ENCODE measurements at places on chromosomes 1 and 21.
A peak's percentile ranks its signal among the peaks of the same experiment; 100 is the strongest.

DNA sequence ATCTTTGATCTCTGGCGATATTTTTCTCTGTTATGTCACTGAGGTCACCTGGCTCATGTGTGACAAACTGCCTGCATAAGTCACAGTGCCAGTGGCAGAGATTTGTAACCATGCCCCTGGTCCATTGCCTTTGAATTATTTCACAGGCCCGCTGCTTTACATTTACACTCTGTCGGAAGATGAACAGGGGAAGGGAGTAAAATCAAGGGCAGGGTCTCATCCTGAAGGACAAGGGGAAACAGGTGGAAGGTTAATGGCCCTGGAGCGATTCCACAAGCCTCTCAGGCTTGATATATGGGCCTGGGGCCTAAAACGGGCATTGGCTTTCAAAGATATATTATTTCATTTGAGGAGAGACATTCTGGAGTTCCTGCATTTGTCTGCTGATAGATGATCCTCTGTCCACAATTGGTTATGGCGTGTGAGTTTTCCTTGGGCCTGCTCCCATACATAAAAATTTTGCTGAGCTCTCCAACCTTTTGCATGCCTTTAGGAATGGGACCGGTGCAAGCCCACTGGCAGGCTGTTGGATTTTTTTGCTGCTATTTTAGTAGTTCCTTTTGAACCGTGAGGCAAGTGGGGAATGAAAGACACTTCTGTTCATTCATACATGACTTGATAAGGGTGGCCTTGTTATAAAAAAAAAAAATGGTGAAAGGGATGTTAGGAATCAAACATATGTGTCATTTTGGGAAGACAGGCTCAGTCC is 51.9 kb downstream of the NR5A2 start:
- no peak for DNase-seq

DNA sequence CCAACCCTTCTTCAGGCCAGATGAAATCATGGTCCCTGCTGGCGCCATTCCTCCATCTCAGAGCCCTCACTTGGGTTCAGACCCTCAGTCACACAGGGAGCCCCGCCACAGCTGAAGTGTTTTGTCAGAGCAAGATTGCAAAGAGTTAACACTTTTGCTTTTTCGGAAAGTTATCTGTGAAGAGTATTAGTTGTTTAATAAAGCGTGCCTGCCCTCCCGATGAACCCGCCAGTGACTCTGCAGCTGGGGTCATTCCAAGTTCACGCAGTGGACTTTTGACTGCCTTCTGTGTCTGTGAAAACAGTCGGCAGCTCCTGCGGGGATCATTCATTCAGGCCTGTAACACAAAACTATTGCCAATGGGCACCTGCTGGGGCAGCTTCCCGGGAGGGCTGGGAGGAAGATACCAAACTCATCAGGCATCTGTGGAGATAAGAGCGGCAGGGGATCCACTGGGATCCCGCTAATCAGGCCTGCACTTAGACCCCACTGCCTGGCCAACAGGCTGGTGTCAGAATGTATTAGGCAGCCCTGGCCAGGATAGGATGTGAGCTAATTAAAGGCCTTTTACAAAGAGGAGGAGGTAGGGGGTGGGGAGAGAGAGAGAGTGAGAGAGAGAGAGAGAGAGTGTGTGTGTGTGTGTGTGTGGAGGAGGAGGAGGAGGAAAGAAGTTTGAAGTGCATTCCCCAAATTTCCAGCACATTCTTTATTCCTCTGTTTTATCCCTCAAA is 184.5 kb downstream of the DHRS3 start:
- no peak for DNase-seq

DNA sequence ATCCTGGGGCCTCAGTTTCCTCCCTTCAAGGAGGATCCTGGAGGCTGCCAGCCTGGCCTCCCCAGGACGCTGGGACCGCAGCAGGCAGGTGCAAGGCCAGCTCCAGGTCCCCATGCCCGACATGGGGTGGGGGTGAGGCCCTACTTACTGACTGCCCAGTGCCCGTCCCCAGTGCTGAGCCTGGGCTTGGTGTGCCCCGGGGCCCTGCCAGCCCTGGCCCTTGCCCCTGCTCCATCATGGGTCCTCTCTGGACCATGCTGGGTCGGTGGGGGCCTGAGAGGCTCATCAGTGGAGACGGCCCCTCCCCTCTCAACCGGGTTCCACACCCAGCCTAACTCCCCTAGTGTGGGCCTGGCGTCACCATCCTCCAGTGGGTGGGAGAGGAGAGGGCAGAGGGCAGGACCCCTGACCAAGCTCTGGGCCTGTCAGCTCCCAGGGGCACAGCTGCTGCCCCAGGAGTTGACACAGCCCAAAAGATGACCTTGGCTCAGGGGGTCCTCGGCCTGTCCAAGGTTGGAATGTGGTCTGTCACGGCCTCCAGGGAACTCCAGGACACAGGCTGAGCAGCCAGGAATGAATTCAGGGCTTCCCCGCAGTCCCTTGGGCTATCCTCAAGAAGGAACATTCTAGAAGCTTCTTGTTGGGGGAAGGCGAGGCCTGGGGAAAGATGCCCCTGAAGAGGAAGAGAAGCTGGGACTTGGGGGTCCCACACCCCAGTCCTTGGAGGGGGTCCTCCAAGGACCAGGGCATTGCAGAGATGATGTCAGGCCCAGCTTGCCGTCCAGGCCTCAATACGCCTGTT is 17.6 kb upstream of the ARF1 start:
- no peak for DNase-seq

GRCh38 chr1:151897991-151898431 is 11.3 kb downstream of the THEM4 start:
- no peak for DNase-seq

GRCh38 chr1:54922921-54923421 is 36.0 kb upstream of the DHCR24 start:
- DNase-seq: no peak

DNA sequence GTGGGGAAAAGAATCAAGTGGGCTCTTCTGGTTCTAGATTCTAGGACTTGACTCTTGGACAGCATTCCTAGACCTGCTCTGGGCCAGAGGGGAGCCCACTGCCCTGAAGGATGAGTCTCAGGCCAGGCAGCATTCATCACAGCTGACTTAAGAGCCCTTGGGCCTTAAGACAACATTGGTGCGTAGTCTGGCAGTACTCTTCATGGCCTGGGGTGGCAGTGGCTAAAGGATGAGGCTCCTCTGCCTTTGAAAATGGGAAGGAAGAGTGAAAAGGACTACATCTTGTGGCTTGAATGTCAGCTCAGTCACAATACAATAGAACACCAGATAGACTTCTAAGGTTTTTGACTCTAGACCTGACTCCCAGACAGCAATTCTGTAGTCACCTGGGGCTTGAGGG is 1415.1 kb upstream of the PRMT6 start:
- DNase-seq: no peak

DNA sequence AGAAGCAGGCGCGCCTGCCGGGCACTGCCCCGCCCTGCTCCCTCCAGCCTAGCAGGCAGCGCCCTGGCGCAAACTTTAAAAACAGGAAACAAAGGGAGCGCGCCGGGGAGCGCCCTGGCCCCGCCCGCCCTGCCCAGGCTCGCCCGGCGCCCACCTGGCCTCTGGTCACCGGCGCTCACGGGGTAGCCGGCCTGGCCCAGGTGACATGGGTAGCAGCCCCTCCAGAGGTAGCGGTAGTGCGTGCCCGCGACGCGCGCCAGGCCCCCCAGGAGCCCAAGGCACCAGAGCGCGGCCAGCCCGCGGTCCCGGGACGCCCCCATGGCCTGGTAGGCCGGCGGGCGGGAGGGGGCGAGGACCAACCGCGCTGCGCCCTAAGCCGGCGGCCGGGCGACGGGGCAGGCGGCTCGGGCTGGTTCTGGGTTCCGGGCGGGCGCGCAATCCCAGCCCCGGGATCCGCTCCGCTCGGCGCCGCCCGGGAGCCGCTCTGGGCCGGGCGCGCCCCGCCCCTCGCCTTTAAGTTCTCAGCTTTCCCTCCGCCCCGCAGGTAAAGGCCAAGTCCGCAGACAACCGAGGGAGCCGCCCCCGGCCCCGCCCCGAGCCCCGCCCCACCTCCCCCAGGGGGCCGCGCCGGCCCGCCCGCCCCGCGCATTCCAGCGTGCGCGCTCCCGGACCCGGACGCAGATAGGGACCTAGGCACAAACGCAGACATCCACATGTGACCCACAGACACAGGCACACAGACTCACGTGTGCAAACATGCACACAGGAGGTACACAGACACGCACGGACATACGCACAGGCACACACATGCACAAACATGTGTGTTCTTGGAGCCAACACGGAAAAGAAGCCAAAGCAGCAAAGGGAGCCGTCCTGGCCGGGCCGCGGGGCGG is 76.7 kb downstream of the ARHGEF16 start:
- DNase-seq: no peak

- DNase-seq: no peak
Measured at GRCh38 chr1:98870959-98871903, 133.4 kb downstream of the PLPPR5 start.

DNA sequence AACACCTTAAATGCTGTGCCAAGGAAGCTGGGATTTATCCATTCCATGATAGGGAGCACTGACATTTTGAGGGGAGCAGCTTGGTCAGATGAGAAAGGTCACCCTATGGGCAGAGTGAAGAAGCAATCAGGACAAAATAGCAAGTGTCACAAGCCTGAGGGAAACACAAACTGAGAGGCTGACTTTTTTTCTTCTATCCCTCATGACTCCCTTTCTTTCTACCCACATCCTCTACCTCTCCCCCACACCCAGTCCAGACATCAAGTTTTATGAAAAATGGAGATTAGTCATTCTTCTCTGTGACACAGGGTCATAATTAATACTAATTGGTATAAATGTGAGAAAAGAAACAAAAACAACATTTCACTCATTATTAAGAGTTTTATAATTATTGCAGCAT is 103.1 kb downstream of the SLC25A24 start:
- no peak for DNase-seq

DNA sequence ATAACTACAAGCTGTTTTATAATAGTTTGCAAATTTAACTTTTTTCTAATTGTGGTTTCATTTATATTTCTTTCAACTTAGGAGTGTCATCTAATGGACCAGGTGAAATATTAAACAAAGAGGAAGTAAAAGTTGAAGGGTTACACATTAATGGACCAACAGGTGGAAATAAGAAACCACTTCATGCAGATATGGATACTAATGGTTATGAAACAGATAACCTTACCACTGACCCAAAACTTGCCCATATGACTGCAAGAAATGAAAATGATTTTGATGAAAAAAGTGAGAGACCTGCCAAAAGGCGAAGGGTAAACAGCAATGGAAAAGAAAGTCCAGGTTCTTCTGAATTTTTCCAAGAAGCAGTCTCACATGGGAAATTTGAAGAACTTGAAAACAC is 59.7 kb downstream of the MIER1 start:
- DNase-seq: no peak

DNA sequence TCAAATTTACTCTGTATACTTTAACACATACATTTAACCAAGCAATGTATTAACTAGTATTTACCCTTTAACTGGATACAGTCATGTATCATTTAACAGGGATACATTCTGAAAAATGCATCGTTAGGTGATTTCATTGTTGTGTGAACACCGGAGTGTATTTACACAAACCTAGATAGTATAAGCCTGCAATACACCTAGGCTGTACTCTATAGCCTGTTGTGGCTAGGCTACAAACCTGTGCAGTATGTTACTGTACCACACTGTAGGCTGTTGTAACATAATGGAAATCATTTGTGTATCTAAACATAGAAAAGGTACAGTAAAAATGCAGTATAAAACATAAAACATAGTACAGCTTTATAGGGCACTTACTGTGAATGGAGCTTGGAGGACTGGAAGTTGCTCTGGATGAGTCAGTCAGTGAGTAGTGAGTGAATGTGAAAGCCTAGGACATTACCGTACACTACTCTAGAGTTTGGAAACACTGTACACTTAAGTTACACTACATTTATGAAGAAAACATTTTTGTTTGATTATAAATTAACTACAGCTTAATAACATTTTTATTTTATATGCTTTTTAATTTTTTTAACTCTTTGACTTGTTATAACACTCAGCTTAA is 21.3 kb downstream of the RGS4 start:
- DNase-seq: no peak

GRCh38 chr1:86339906-86340305 is 56.2 kb downstream of the ODF2L start:
- no peak for DNase-seq

DNA sequence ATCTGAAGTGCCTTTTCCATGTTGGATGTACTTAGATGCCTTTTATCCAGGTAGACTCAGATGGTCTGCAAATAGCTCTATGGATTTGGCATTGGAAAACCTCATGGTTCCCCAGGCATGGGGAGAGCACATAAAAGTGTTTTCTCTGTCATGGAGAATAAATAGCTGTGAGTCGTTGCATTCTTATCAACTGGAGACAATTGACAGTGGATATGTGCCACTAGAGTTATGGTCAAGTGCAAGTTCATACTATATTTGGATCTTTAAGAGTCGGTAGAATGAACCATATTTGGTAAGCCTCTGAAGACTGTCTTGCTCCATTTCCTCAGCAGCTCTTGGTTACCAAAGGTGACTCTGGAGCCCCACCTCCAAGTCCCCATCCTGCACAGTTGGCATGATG is 83.7 kb downstream of the ROR1 start:
- DNase-seq: no peak

DNA sequence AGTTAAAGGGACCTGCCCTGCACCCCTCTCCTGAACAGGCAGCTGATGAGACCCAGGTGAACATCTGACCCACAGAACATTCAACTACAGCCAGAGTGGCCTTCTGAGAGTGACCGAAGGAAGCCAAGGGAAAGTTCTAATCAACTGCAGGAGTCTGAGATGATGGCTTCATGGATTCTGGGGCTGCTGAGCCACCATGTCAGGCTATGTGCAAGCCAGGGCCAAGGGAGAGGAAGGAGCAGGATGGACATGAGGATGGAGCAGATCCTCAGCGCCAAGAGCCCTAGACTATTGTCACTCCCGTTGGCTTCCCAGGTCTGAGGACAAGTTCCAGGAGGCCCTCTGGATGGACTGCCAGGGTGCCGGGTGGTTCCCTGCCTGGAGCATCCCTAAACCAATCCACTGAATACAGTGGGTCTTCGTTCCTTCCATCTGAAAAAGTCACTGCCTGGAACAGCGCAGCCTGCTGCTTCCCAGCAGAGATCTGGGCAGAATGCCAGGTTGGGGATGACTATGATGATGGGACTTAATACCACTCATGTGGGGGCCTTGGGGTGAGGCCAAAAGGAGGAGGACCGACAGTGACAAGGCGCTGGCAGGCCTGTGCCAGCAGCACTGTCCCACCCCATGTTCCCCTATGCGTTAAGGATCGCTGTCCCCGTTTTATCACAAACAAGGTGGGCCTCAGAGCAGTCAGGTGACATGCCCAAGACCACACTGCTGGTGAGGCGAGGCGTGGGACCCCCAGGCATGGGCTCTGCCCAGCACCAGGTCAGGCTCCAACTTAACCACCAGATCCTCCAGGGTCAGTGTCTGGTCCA is 19.8 kb downstream of the SPOCD1 start:
- peak; percentile 77 for DNase-seq

DNA sequence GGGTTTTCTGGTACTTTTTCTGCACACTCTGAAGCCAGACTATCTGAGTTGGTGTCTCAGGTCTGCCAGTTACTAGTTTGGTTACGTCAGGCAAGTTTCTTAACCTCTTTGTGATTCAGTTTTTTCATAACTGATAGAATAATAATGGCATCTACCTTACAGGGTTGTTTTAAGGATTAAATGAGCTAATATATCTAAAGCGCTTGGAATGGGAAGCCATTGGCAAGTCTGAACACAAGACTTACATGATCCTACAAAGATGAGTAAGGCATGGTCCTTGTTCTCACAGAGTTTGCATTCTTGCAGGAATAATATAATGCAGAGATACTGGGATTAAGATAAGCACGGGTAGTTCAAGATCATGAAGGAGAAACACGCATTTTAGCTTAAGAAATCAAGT is 9.2 kb upstream of the DENND2D start:
- DNase-seq: no peak

- DNase-seq: no peak
Measured at GRCh38 chr1:168476588-168477385, 67.0 kb downstream of the XCL2 start.

- no peak for DNase-seq
Measured at GRCh38 chr1:237791592-237791991, 99.1 kb downstream of the ZP4 start.

Data from NCI-H524 (cell line).